Purkinje cell (primary cell): ENCODE measurements at places on chromosomes 1 and 21. TPM values are rescaled to one million over a fixed set of nuclear protein-coding genes. Genes with fewer than 3 reads are reported as not detected.

Gene C1orf53
- polyA plus RNA-seq = 5.8 and 18.6 TPM in 2 replicates

Gene TMPRSS2
- polyA plus RNA-seq = not detected in 2 replicates

Gene GUCA2B
- not detected in 2 replicates for polyA plus RNA-seq

Gene LENEP
- polyA plus RNA-seq = not detected in 2 replicates

Gene OR2T33
- not detected in 2 replicates for polyA plus RNA-seq
